ENCODE measurements at places on chromosomes 2 and 18. TPM values are rescaled to one million over a fixed set of nuclear protein-coding genes. Genes with fewer than 3 reads are reported as not detected.

TLK1 gene
- total RNA-seq: 17.6 TPM

SERPINB10 gene
- not detected for total RNA-seq

STPG4 gene
- not detected for total RNA-seq

PSD4 gene
- 46.6 TPM for total RNA-seq

CSRNP3 gene
- total RNA-seq: 8.3 TPM

WNT6 gene
- total RNA-seq: not detected

MREG gene
- total RNA-seq: 24.4 TPM

ZAP70 gene
- not detected for total RNA-seq

RUFY4 gene
- not detected for total RNA-seq

KHK gene
- 11.0 TPM for total RNA-seq

HOXD8 gene
- total RNA-seq: 1.9 TPM

MYO7B gene
- total RNA-seq: 37.8 TPM

SCN9A gene
- total RNA-seq: 7.0 TPM

ATP6V1C2 gene
- total RNA-seq: 0.40 TPM

CRIM1 gene
- total RNA-seq: 70.7 TPM

HJURP gene
- total RNA-seq: 31.7 TPM

TIGD1 gene
- total RNA-seq: 6.3 TPM

YES1 gene
- total RNA-seq: 73.5 TPM

RPL31 gene
- 756 TPM for total RNA-seq

CBLN2 gene
- not detected for total RNA-seq

FSHR gene
- total RNA-seq: not detected

SPRED2 gene
- total RNA-seq: 16.2 TPM

TUBA3E gene
- not detected for total RNA-seq

ICOS gene
- not detected for total RNA-seq

ARL4C gene
- 21.7 TPM for total RNA-seq

Data from PC-3 (cell line).